ENCODE measurements at places on chromosomes 11 and 22.
A peak's percentile ranks its signal among the peaks of the same experiment; 100 is the strongest.

DNA sequence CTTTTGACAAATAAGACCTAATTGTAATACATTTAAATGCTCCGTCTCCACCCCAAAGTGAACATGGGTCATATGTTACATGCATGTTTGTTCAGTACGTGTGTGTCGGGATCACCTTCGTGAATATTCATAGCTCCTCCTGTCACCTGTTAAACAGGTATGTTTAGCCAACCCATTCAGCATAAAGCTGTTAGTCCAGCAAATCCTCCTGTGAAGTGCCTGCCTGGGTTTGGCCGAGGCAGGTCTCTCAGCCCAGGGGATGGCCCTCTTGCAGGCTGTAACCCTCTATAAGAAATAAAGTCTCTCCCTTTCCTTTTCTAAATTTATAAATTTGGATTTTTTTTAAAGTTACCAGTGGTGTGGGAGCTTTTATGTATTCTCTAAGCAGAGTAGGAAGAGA is 38.9 kb upstream of the NTM start:
- DNase-seq, result no peak

- no peak for DNase-seq
Observed at GRCh38 chr11:123169821-123170220, 25.2 kb downstream of the CLMP start.

- DNase-seq, result no peak
Observed at GRCh38 chr22:19715188-19715930, 1.1 kb downstream of the SEPTIN5 start.

- no peak for DNase-seq
Observed at GRCh38 chr11:115924744-115925567, 420.7 kb upstream of the CADM1 start.

DNA sequence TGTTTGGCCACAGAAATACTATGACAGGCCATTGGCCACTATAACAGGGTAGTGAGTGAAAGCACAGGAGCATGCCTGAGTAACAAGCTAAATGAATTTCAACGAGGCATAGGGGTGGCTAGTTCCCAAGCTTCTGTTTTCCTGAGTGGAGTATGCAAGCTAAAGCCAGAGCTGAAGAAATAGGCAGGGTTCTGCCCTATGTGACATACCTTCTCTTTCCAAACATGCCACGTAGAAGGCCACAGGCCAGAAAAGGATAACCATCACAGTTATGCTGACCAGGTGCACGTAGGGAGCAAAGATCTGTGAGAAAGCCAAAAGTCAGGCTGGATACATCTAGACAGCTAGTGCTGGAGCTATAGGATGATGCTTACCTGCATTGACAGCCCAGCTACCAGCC is 30.6 kb downstream of the GDPD4 start:
- no peak for DNase-seq

DNA sequence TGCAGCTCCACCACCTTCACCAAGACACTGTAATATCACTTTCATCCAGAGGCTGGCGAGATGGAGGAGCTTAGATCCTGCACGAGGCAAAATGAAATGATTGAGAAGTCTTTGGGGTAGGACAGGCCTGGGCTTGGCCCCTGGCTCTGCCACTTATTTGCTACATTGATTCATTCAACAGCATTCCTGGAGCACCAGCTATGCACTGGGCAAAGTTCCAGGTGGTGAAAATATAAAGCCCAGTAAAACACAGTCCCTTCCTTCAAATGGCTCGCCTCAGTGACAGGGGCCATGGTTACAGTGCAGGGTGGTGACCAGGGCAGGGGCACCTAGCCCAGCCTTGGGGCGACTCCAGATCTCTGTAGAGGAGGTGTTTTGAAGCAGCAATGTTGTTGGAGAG is 19.7 kb downstream of the ALX4 start:
- DNase-seq, result no peak

- DNase-seq, result no peak
Observed at GRCh38 chr11:130390071-130390758, 38.2 kb downstream of the ADAMTS8 start.

DNA sequence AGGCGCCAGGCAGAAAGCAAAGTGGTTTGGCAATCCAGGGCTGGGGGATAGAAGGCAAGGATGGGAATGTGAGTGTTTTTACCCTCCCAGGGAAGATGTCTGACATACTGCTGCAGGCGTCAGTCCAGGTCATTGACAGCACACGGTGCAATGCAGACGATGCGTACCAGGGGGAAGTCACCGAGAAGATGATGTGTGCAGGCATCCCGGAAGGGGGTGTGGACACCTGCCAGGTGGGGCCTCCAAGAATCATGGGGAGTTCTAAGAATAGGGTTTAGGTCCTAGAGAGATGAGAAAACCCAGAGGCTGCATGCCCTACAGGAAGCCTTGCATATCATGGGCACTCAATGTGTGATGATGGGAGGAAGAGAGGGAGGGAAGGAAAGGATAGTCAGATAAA is 28.3 kb upstream of the SMIM35 start:
- DNase-seq, result no peak

DNA sequence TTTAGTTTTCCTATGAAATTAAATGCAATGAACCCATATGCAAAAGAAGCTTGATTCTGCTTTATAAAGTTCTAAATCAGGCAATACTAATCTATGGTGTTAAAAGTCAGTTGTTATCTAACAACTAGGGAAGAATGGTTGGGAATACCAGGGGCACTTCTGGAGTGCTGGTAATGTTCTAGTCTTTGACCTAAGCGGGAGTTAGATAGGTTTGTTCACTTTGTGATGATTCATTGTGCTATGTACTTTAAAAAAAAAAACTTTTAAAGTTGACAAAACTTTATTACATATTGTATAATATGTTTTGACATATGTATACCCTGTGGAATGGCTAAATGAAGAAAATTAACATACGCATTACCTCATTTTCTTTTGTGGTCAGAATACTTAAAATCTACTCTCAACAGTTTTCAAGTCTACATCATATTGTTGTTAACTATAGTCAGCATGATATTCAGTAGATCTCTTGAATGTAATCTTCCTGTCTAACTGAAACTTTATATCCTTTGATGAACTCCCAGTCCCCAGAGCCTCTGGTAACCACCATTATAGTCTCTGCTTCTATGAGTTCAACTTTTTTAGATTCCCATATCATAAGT is 39.2 kb downstream of the BIRC2 start:
- DNase-seq, result no peak

DNA sequence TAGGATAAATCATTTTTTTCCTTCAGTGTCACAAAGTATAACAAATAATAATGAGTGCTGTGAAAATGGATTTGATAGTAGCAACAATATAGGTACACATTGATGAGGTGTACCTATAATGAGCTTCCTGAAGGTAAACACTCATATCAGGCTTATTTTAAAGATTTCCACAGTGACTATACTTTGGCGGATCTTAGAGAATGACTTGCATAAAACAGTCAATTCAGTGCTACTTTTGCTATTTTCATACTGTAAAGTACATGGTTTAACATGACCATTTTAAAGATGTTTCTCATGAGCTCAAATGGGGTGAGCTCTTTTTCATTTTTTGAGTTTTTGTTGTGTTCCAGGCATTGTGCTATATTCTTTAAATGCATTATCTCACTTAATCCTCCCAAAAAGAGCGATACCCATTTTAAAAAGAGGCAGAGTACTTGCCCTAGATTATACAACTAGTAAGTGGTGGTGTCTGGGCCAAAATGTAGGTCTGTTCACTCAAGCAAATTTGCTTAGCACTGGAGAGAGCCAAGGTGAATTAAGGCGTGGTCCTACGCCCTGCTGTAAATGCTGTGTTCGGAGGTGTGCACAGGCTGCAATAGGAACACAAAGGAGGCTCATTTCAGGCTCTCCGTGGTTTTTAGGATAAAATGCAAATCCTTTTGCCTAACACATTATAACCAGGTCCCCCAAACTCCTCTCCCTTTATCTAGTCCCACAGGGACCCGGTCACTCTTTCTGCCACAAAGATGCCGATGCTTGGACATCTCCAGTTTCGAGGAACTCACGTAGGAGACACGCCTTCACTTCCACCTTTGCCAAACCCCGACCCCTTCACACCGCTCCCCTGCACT is 617 bp upstream of the ALKBH3 start:
- DNase-seq, result peak; percentile 4

- DNase-seq, result no peak
Observed at GRCh38 chr22:43296276-43296902, 46.8 kb downstream of the SCUBE1 start.

DNA sequence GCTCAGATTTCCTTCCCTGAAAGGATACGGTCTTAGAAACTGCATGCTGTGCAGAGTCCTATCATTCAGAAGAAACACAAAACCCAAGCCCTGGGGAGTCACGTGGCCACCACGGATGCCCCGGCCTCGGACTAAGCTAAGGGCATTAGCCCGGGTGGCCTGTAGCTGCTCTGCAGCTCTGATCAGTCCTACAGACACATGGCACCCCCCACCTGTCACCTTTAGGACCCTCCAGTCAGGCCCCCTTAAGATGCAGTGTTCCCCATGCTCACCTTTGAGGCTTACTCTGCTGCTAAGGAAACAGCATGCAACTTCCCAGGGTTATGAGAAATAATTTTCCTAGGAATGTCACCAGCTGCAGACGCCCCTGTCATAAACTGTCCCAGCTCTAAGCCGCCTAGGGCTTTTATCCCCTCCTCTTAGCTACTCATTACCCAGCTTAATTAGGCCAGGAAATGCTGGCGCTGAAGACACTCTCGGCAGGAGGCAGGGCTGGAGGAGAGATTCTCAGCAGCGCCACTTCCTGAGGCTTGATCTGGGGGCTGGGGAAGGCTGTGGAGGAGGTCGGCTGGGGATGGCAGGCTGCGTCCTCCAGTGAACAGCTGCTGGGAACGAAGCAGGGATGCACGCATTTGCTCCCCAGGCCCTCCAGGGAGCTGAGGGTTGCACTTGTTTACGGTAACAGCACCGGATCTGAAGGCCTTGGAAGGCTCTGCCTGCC is 47.2 kb upstream of the ADA2 start:
- DNase-seq, result no peak

DNA sequence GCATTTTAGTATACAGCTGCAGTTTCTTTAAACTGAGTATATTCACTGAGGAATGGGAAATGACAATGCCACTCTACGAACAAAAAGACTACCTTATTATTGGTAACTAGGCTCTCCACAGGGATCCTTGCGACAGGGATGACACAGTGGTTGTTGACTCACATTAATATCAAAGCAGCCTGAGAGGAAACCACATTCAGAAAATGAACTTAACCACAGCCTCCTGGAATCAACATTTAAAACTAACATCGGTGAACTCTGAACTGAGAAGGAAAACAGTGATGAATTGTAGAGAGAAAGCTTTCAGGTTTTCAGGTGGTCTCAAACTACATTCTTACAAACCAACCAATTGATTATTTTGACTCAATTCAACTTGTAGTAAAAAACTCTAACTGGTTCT is 90.3 kb upstream of the MTMR2 start:
- peak; percentile 67 for DNase-seq

DNA sequence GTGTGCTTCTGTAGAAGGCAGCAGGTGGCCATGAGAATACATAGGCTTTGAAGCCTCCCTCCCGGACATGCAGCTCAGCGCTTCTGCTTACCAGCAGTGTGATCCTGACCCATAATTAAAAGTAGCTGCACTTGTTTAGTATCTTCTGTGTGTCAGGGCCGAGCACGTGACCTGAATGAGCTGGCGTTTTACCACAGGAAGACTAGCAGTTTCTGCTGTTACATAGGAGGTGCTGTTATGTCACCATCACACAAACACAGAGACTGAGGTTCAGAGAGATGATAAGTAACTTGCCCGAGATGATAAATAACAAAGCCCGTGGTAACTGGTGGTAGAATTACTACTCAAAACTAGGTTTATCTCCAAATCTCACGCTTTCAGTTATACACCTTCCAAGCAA is 329.5 kb downstream of the OPCML start:
- no peak for DNase-seq

GRCh38 chr22:41001722-41002122 is 50.5 kb downstream of the RBX1 start:
- DNase-seq, result no peak

GRCh38 chr11:116506263-116506825 is 266.4 kb downstream of the BUD13 start:
- DNase-seq, result no peak

DNA sequence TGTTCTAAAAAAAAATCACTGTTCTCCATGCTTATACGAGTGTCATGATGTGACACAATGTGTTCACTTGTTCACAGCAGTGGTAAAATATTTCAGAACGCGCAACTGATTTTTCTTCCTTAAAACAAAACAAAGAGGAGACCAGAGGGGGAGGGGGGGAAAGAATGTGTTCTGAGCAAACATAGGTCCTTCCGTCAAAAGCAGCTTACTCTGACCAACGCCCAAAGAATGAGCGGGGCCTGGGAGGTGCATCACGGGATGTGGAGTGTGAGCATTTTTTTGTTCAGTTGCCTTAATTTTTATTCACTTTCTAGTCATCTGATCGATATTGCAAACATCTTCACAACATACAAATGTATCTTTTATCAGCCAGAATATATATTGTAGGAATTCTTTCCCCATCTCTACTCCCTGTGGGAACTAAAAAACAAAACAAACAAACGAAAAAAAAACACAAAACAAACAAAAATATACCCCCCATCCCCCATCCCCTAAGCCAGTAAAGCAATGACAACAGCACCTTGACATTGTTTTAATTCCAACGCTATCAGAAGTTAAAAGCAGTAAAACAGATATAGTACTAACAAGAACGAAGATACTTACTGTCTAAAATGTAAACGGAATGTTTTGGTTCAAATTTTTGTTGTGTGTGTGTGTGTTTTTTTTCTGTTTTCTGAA is 43.3 kb downstream of the BDNF start:
- DNase-seq, result no peak

- peak; percentile 20 for DNase-seq
Observed at GRCh38 chr22:17797721-17798559, 23.7 kb upstream of the BID start.

GRCh38 chr11:9875399-9875798 is 211.5 kb downstream of the SWAP70 start:
- no peak for DNase-seq

DNA sequence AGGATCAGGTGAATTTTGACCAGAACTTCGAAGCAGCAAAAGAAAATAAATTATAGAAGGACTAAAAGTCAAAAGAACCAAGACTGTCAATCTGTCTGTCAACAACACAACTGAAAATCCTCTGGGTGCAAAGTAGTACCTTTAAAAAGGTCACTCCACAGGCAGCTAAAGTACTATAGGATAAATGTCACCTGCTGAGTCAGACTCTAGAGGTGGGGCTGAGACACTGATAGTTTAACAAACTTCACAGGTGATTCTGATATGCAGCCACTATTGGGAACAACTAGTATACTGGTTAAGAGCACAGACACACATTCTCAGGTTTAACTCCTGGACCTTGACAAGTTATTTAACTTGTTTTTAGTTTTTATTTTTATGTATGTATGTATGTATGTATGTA is 107.3 kb downstream of the FCHSD2 start:
- DNase-seq, result peak; percentile 10

Measured in CD4-positive, alpha-beta T cell treated with Interleukin-12 subunit alpha and Interleukin-12 subunit beta, for 1 hour (primary cell).